ENCODE measurements at places on chromosomes 16 and 17. TPM values are rescaled to one million over a fixed set of nuclear protein-coding genes. Genes with fewer than 3 reads are reported as not detected.

- no peak for DNase-seq
These were observed at the start of gene TNFSF12 for GRCh38 chr17:7548585-7549400. Gene TNFSF12, plus strand, starts transcription at chr17:7549058. Its CDS starts 96 bp downstream, at chr17:7549154.

DNA sequence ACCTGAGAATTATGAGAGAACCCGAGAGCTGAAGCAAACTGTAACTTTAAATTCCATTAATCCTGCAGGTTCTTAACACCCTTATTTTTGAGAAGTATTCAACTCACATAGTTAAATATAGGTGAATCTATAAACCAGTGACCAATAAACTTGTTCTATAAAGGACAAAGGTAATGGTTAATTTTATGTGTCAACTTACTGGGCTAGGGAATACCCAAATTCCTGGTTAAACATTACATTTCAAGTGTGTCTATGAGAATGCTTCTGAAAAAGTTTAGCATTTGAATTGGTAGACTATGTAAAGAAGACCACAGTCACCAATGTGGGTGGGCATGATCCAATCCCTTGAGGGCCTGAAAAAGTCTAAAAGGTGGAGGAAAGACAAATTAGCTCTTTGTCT, 99.1 kb downstream of the KCNJ2 start:
- DNase-seq: no peak

DNA sequence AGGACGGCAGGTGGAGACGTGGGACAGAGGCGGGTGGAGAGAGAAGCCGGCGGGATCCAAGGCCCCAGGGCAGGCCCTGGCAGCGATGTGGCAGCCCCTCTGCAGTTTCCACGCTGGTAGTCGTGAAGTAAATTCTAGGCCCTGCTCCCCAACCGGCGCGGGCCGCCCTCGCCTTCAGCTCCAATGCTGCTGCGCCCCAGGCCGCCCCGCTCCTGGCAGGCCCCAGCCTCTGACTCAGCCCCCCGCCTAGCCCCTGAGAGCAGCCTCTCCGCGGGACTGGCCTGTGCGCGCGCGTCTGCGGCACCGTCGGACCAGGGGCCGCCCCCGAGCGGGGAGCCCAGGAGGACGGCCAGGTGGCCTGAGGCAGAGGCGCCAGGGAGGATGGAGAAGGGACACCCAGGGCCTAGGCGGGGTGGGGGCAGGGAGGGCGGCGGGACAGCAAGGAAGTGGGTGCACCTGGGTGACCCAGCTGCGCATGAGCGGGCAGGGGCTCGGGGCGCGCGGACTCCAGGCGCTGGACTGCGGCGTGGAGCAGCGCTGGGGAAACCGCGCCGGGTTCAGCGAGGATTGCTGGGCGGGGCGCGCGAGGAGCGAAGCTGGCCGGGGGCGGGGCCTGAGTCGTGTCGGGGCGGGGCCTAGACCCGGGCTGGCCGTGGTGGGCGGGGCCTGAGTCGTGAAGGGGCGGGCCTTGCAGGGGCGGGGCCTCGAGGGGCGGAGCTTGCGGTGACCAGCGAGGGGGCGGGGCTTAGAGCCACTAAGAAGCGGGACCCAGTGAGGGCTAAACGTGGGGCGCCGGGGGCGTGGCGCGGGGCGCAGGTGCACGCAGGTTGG, 29.6 kb downstream of the ZNF778 start:
- no peak for DNase-seq

DNA sequence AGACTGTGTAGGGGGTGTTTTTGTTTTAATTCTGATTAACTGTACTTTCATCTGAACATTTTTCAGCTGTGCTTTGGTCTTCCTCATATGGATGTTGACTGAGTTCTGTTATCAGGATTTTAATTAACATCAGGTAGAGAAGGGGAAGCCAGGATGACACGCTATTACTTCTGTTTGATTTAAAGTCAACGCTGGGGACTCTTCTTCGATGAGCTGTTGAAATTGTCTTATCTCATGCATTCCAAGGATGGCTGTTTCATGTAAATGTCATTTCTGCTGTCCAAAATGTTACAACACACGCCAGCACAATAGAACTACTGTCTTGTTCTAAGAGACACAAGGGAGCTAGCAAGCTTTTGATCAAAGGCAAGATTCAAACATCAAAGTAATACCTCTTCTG, 263.3 kb upstream of the CDH5 start:
- no peak for DNase-seq

The PRR11 gene
- polyA plus RNA-seq: 9.7 TPM

The MRPS23 gene
- polyA plus RNA-seq: 36.1 TPM

The KCNJ2 gene
- polyA plus RNA-seq: 4.7 TPM

The KRT25 gene
- polyA plus RNA-seq: not detected

DNA sequence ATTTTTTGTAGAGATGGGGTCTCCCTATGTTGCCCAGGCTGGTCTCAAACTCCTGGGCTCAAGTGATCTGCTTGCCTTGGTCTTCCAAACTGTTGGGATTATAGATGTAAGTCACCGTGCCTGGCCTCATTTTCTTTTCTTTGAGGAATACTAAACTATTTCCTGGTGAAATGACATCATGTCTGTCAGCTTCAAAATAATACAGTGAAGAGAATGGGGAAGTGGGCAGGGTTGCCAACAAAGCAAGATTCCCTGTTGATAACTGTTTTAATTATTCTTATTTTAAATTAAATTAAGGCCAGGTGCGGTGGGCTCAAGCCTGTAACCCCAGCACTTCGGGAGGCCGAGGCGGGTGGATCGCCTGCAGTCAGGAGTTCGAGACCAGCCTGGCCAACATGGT, 21.1 kb downstream of the PIPOX start:
- no peak for DNase-seq

The ZFP90 gene
- 18.6 TPM for polyA plus RNA-seq

The NAGS gene
- 0.48 TPM for polyA plus RNA-seq

DNA sequence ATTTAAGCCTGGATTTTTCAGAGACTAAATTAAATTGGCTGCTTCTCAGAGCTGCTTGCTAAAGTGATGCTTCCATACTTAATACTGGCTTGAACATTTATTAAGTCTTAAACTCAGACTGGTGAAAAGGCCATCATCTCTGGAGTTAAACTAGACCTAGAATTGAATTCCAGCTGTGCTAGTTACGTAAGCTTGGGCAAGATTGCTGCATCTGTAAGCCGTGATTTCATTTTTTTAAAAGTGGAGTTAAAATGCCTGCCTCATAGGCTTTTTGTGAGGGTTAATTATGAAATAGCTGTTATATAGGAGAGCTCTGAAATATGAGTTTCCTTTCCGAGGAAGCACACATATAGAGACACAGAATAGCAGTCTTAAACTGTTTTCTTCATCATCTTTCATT, 84.7 kb downstream of the VAT1L start:
- DNase-seq: no peak

DNA sequence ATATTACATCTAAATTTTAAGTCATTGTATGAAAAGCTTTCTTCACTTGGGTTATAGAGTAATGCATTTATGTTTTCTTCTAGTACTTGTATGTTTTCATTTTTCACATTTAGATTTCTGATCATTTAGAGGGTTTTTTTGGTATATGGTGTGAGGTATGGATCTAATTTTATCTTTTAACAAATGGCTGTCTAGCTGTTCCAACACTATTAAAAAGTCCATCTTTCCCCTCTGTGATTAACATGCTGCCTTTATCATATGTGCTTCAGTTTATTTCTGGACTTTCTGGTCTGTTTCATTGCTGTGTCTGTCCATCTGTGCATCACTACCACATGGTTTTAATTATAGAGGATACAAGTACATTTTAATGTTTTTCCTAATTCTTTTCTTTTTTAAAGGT, 163.8 kb downstream of the MYO1D start:
- no peak for DNase-seq

GRCh38 chr16:53904533-53904932, 200.6 kb downstream of the FTO start:
- DNase-seq: no peak
